ENCODE measurements at places on chromosomes 11 and 22.

- DNase-seq, result no peak
Measured at GRCh38 chr11:64224151-64224890, 1.7 kb downstream of the TRPT1 start.

GRCh38 chr11:115462757-115463156, 41.5 kb downstream of the CADM1 start:
- no peak for DNase-seq

DNA sequence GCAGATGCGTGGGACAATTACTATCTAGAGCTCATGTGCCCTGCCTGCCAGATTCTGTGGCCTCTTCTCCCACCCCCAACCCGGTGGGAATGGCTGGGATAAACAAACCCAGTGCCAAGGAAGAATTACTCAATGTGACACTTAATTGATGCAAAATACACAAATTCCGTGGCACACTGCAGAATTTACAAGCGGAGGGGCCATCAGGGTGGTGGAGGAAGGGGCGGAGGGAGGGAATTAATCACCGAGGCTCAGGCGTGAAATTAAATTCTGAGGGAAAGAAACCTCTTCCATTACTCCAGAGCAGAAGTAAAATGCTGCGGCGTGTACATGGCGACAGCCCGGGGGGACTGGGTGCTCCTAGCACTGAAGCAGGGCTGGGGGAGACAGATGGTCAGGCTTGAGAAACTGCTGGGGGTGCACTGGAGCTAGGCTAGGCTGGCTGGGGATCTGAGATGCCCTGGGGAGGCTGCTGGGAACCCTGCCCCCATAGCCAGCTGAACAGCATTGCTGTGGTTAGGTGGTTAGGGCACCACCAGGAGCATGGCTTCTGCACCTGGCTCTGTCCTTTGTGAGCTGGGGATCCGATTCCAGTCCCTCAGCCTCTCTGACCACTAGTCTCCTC, 200.6 kb downstream of the CEP164 start:
- no peak for DNase-seq

GRCh38 chr22:32542677-32543357, 68.2 kb downstream of the FBXO7 start:
- no peak for DNase-seq

DNA sequence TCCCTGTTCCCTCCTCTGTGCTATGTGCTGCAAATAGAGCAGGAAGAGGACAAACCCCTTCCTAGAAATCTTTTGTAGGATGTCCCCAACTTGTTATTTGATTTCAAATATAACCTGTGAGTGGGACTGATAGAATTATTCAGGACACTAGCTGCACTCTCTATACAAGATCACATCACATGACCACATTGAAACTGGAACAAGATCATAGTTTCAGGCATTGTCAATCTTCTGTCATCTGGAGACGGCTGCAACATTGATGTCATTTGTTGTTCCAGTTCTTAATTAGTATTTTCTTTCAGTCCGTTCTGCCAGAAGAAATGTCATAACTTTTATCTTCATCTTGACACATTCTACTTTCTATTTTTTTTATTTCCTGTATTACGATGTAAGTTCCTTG, 89.3 kb downstream of the GRIA4 start:
- DNase-seq, result no peak

GRCh38 chr11:122772945-122773344, 65.4 kb upstream of the CRTAM start:
- DNase-seq, result no peak

- no peak for DNase-seq
Measured at GRCh38 chr11:118634431-118635236, 27.2 kb downstream of the PHLDB1 start.

DNA sequence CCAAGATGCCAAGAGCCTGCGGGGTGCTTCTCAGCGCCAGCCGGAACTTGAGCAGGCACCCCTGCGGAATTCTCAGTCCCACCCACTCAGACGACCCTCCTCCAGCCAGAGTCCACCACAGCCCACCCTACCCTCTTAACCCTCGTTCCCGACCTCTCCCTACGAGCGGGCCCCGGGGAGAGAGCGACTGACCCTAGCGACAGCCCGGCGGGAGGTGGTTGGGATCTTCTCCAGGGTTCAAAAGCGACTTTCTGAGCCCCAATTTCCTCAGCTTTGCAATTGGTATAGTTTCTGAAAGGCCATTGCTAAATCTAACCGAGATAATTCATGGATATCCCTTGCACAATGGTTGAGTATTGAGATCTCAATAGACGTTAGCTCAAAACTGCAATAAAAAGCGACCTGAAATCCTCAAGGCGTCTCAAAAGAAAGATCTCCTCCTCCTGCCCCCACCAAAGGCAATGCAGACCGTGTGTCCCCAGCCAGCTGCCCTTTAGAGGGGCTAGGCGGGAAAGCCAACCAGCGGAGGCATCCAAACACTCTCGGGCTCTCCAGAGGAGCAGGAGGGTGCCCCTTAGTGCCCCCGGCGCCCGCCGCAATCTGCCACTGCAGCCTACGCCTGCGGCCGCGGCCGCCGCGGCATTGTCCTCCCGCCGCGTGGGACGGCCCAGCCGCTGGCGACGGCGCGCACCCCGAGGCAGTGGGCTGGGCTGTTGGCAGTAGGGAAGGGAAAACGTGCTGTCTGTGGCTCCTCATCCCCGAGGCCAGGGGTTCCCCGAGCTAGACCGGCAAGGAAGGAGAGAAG, 1.5 kb upstream of the SLC6A5 start:
- no peak for DNase-seq

DNA sequence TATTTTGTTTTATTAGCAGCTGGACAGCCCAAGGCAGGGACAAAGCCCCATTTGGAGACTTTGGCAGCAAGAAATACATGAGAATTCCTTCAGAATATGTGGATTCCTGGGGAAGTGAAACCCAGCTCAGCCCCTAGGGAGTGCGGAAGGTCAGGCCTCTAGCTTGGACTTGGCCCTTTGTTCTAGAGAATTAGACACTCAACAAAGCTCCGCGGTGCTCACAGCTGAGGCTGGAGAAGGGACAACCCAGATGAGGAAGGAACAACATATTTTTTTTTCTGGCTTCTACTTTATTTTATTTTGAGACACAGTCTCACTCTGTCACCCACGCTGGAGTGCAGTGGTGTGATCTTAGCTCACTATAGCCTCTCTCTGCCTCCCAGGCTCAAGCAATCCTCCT, 44.7 kb upstream of the SEPTIN5 start:
- DNase-seq, result no peak

GRCh38 chr11:61650781-61651571, 29.2 kb upstream of the DAGLA start:
- no peak for DNase-seq

DNA sequence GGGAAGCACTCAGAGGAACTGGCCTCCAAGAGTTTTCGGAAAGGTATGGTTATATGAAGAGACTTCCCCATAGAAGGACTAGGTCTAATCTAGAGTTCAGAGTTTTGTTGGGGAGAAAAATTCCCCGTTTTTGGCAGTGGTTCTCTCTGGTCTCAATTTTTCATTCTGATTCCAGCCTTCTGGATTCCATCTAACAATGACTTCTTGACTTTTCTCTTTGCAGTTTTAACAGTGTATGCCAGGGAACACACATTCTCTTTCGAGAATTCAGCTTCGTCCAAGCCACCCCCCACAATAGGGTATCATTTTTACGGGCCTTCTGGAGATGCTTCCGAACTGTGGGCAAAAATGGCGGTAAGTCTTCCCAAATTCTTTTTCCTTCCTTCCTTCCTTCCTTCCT, 115.6 kb downstream of the CSTPP1 start:
- no peak for DNase-seq

- DNase-seq, result no peak
Measured at GRCh38 chr22:21764038-21764804, 28.6 kb upstream of the YPEL1 start.

- no peak for DNase-seq
Measured at GRCh38 chr11:2885017-2885677, 428 bp downstream of the CDKN1C start.

GRCh38 chr11:121743285-121743684, 290.5 kb upstream of the SORL1-AS1 start:
- DNase-seq, result no peak

- DNase-seq, result no peak
Measured at GRCh38 chr11:69004411-69005182, 8.4 kb downstream of the MRGPRF start.

DNA sequence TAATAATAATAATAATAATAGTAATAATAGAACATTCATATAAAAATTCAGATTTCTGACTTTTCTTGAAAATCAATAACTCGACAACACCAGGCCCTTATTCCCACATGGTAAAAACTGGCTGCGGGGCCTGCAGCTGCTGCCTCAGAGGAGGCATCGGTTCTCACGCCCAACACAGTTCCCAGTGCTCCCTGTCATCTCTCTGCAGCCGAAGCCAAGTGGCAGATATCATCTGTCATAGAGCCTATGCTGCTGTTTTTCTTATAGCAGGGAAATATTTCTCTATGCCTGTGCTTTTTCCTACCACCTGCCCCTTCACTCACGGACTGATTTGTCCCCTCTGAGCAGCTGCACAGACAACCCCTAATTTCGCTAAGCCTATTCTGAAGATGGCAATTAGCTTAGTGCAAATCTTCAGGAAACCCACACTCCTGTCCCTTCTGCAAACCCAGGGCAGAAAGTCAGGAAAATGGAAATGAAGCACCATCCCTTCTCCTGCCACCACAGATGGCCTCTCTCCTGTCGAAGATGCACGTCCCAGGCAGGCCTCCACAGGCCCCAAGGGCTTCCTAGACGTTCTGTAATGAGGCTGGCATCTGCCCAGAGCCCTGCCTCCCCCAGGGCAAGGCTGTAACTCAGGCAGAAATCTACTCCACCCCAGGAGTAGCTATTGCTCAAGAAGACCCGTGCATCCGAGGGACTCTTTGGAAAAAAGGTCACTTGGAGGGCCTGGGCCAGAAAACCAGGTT, 66.7 kb downstream of the SYN3 start:
- no peak for DNase-seq

- DNase-seq, result no peak
Measured at GRCh38 chr11:8983552-8983951, 19.3 kb upstream of the TMEM9B start.

DNA sequence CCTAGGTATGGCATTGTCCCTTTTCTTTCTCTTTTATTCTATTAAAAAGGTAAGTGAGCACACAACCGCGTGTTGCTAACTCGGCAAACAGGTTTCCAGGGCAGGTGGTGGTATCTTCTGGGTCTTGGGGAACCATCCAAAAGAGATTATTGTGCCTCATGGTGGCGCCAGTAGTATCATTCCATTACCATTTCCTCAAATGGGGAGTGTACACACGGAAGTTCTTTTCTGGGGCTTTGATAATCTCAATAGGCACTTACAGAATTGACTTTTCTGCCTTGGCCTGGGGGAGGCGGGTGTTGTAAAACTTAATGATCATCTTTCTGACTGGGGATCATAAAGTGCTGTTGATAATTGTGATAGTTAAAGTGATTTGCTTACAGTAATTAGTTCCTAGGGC, 234.1 kb downstream of the KIRREL3 start:
- DNase-seq, result no peak

DNA sequence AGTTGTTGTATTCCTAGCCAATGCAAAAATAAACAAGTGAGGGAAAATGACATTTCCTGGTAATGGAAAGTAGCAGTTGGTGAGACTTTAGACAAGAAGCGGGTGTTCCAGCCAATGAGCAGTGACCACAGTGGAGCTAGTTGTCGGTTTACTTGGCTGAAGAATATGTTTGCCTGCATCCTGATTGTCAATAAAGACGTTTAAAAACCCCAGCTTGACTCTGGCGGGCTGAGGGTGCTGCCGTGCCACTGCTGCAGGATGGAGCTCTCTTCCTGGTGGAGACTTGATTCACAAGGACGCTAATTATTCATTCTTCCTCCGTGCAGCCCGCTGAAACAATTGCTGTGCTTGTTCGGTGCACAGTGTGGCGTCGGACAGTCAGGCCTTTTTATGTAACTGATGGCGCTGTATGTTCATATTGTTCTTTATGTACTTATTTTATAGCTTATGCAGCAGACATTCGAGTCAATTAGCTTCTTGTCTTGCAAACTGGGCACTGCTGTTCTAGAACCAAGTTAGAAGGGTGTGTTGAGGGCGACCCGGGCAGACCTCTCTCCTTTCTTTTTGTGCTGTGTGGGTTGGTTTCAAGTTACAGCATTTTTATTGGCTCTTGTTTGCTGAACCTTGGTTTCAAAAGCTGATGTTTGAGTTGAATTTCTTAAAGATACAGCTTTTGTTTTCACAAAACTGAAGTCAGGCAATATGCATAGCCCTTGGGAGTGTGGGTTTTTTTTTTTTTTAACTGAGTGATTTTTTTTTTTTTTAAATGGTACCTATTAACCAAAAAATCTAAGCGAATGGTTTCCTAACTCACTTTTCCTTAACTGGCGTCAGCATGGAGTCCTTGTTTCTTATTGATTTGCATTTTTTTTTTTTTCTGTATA, 153.9 kb downstream of the TEAD1 start:
- DNase-seq, result no peak

GRCh38 chr22:36860821-36861659, at the start of gene NCF4:
TSS of gene NCF4 (plus strand) at chr22:36861006. CDS start at chr22:36861172, 166 bp downstream.
- DNase-seq, result no peak

GRCh38 chr11:114244726-114245394, 51.3 kb upstream of the NNMT start:
- DNase-seq, result no peak

DNA sequence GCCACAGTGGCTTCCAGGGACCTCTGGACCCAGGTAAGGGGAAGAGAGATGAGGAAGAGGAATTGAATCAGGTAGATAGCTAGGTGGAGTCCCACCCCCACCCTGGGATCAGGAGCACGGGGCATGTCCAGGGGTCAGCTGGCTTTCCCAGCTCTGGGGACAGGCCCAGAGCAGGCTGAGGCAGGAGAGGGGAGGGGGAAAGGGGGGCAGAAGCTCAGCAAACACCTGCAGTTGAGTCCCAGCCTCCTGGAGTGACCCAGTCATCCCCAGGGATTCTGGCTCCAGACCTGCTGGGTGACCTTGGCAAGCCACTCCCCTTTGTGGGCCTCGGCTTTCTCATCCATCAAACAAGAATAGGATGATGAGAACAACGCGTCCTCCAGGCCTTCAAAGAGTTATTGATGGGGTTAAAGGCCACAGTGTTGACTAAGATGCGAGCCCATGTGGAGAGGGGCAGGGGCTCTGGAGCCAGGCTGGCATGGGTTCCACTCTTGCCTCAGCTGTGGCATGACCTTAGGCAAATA, 16.0 kb downstream of the STARD10 start:
- no peak for DNase-seq

GRCh38 chr11:61728940-61729219, 23.6 kb upstream of the MYRF start:
- DNase-seq, result no peak

GRCh38 chr11:30586251-30587144, at the start of gene MPPED2:
TSS of gene MPPED2 (minus strand) at chr11:30586353. CDS start at chr11:30580373, 5,980 bp downstream.
- no peak for DNase-seq

- DNase-seq, result no peak
Measured at GRCh38 chr11:68302670-68303069, 9.7 kb upstream of the LRP5 start.

- DNase-seq, result no peak
Measured at GRCh38 chr11:126465573-126466188, 110.2 kb downstream of the ST3GAL4 start.

Data from stimulated activated CD8-positive, alpha-beta memory T cell treated with anti-CD3 and anti-CD28 coated beads, Interleukin-7, amount 100 ng/mL, for 24 hours (primary cell).